OCI-M1 (cell line): ENCODE measurements at places on chromosomes 7 and 10.

DNA sequence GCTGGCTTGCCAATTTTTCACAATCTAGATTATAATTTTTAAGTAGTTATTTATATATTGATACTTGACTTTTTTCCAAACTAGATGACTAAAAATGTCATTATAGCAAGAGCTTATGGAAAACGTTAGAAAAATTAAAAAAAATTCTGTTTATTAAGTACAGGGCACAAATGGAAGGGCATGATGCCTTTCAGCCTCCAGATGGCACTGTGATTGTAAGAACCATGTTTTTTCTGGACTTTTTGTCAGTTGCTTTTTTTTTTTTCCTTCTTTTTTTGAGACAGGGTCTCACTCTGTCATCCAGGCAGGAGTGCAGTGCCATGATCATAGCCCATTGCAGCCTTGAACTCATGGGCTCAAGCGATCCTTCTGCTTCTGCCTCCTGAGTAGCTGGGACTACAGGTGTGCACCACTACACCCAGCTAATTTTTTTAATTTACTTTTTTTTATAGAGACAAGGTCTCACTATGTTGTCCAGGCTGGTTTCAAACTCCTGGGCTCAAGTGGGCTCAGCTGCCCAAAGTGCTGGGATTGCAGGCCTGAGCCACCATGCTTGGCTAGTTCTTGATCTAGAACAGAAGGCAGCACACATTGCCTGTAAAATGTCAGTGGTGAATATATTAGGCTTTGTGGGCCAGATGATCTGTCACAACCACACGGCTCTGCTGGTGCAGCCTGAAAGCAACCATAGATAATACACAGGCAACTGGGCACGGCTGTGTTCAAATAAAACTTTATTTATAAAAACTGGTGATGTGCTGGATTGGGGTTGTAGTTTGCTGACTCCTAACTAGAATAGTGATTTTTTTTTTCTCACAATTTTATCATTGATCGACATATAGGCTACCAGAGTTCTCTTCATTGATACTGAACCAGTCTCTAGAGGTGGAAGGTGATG lies 27.4 kb downstream of the UCMA start:
- peak; percentile 13 for DNase-seq

DNA sequence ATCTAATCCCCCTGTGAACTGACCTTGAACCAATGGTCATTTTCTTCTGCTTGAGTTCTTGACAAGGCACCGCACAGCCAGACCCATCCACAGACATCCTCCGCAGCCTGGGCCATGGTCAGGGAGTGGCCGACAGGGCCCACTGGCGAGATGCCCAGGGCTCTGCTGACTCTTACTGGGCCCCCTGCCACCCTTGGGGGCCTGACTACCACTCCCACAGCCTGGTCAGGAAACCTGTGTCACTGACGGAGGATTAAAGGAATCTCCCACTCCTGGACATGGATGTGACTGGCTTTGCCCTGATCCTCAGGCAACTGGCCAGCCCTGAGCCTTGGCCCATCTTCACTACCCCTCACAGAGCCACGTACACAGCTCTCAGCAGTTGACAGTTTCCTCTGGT lies 50.4 kb upstream of the ENO4 start:
- no peak for DNase-seq

- DNase-seq: no peak
These were observed 232.1 kb downstream of the PTPRN2 start for GRCh38 chr7:158355456-158356065.

- no peak for DNase-seq
These were observed 65.1 kb downstream of the ATXN7L1 start for GRCh38 chr7:105811189-105811847.
